Stimulated activated naive CD4-positive, alpha-beta T cell treated with Interleukin-2 at 50 U/mL for 16 hours (primary cell): ENCODE measurements at places on chromosomes 1 and 21.

- no peak for DNase-seq
Observed at GRCh38 chr1:17564458-17565393, 25.2 kb downstream of the ARHGEF10L start.

DNA sequence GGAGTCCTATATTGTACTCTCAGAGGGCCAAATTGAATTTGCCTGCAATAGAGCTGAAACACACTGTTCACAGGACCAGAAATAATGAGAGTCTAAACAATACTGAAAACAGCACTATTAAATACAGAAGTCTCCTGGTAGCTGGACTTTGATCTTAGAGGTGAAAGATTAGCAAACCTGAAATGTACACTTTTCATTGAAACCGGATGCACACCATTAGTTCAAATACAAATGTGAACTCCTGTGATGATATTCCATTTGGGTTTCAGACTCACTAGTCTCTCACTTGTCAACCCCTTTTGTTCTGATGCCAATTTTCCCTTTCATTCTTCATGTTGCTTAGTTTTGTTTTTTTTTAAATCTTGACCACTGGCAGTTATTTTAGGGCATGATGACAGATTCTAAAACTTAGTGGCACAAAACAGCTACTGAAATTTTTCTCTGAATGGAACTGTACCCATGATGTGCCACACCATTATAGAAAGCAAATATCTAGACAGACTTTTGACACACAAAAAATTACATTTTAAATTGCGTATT is 5.9 kb upstream of the TNFSF4 start:
- DNase-seq, result no peak

GRCh38 chr1:53047737-53048736 is 14.0 kb upstream of the PODN start:
- no peak for DNase-seq

DNA sequence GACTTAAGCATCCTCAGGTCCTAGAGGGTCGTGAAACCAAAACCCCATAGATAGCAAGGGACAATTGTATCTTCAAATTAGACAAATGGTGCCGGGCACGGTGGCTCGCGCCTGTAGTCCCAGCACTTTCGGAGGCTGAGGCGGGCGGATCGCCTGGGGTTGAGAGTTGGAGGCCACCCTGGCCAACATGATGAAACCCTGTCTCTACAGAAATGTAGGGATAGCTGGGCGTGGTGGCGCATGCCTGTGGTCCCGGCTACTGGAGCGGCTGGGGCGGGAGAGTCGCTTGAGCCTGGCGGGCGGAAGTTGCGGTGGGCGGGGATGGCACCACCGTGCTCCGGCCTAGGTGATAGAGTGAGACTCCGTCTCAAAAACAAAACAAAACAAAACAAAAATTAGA is 780.6 kb downstream of the BRINP3 start:
- no peak for DNase-seq

- no peak for DNase-seq
Observed at GRCh38 chr1:178344513-178345091, 152.2 kb downstream of the CLEC20A start.

- DNase-seq, result no peak
Observed at GRCh38 chr1:42258218-42258617, 76.8 kb downstream of the FOXJ3 start.
